ENCODE measurements at places on chromosomes 5 and 9.
A peak's percentile ranks its signal among the peaks of the same experiment; 100 is the strongest.

DNA sequence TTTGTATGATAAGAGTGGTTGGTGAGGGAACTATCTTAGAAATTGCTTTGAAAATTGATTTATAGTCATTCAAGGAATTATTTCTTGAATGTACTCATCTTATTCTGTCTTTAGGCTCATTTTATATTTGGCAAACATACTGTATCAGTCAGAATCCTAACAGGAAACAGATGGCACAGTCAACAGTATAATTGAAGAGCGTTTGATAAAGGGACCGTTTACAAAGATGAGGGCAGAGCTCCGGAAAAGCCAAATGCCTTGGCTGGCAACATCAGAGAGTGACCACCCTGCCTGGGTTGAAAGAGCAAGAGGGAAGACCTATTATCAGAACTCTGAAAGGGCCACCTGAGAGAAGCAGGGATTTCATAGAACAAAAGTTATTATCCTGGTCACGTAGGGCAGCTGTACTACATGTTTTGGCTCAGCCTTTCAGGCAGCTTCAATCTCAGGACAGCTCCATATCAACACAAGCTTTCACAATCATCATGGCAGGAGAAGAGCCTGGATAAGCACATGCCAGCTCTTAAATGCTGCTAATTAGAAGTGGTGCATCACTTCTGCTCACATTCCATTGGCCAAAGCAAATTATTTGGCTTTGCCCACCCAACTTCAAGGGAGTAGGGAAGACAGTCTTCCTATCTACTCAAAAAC lies 47.2 kb upstream of the ARL15 start:
- DNase-seq = no peak

- no peak for DNase-seq
These were observed 55.7 kb downstream of the ZNF618 start for GRCh38 chr9:113931777-113932176.

DNA sequence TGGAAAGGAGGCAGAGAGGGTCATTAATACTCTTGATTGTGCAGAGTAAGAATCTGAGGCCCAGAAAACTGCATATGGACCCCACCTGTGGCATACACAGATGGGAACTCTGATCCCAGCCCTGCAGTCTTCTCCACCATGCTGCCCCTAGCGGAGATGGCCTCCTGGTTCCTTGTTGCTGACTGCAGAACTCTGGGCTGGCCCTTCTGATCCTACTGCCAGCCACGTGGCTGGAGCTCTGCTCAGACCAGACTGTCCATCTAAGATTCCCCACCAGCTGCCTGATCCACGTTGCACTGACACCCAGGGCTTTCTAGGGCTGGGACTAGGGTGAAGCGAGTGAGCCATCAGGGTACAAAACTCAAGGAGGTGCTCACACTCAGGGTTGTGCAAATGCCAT lies 245.7 kb upstream of the NR4A3 start:
- DNase-seq = no peak

- DNase-seq = peak; percentile 63
These were observed at the start of gene NSG2 for GRCh38 chr5:174045470-174046025. TSS of gene NSG2 (plus strand) at chr5:174045706. CDS start at chr5:174046756, 1,050 bp downstream.

GRCh38 chr5:123472150-123472924 lies 39.6 kb upstream of the CSNK1G3 start:
- no peak for DNase-seq

DNA sequence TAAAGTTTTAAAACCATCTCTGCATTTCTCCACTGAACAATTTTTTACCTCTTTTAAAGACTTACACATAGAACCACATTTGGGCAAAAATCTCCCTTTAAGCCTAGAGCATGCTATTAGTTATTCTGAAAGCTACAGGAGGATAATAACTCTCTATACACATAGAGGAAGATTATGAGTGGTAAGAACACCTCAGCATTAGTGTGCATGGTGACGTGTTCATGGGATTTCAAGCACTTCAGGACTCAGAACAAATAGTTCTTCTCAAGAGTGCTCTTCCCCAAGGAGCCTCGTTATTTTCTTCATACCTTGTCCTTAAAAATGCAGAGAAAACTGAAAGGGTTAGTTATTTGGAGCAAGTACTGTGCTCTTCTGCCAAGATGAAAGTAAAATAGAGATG lies 256.9 kb upstream of the TUSC1 start:
- DNase-seq = no peak

- no peak for DNase-seq
These were observed 258.1 kb upstream of the NFIL3 start for GRCh38 chr9:91681461-91682305.

- DNase-seq = no peak
These were observed 971.3 kb upstream of the CDH18 start for GRCh38 chr5:20959347-20959746.

DNA sequence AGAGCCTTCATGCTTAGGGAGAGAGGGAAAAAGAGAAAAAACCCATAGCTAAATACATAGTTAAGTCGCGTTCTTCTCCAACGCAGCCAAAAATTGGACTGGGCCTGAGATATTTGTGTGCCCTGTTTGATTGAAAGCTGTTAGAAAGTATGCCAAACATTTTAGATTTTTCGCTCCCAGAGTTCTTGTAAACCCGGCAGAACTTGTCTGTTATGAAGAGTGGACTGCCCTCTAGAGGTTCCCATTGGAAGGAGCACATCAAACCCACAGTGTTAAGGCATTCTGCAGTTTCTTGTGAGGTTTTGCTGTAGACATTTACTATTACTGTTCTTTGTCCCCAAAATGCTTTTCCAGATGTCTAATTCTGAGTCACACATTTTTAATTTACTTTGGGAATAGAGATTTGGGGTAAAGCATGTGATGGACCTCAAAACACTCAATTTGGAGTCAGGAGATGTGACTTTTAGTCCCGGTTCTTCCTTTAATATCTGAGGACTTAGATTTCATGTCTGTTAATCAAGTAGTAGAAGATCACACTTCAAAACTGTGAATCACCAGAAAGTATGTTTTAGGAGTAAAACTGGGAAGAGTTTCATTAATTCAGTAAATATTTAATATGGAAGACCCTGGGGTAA lies 96.6 kb downstream of the PCSK1 start:
- peak; percentile 64 for DNase-seq

DNA sequence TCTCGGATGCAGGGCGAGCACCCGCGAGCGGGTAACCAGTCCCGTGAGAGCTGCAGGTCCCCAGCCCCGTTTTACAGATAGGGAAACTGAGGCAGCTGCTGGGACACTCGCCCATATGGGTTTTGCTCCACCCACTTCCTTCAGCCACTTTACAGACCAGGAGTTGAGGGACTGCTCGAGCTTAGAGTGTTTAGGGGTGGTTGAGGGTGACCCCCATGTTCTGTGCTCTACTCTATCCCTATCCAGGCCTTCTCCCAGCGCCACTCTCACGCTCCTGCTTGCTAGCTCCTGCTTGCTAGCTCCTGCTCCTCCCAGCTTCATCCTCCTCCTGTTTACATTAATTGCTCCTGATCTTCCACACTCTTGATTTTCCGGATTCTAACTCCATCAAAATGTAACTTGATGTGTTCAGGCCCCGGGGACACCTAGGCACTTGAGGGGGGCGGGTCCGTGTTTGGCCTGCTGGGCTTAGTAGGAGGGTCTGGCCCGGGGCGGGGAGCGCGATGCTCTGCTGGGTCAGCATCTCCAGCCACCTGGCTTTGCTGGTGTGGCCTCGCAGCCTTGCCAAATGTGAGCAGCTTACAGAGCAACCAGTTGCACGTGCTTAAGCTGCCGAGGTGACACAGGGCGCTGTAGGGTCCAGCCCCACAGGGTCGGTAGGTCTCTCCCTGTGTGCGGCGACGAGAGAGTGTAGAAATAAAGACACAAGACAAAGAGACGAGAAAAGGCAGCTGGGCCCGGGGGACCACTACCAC lies 1.5 kb upstream of the PTGES2 start:
- DNase-seq = no peak

- DNase-seq = no peak
These were observed 199.0 kb downstream of the DTWD2 start for GRCh38 chr5:118789366-118789765.

GRCh38 chr9:109276469-109277440 lies 44.1 kb downstream of the EPB41L4B start:
- no peak for DNase-seq

GRCh38 chr5:1103093-1103492 lies 8.8 kb downstream of the SLC12A7 start:
- no peak for DNase-seq

DNA sequence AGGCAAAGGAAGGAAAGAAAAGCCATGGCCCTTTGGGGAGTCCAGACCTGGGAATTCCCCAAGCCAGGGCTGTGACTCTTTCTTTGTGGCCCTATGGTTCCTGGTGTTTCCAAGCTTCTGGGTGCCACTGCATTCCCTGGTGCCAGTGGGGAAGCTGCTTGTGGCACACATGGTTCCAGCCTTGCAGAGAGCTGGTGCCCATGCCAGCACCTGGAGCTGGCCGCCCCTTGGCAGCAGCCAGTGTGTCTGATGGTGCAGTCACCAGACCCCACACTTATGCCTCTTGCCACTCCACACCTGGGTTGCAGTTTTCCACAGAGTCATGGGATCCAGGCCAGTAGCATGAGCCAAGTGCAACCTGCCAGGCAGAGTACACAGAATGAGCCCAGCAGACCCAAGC lies 1495.3 kb upstream of the NUDT12 start:
- no peak for DNase-seq

GRCh38 chr5:60856066-60856465 lies 12.0 kb upstream of the ELOVL7 start:
- DNase-seq = no peak

DNA sequence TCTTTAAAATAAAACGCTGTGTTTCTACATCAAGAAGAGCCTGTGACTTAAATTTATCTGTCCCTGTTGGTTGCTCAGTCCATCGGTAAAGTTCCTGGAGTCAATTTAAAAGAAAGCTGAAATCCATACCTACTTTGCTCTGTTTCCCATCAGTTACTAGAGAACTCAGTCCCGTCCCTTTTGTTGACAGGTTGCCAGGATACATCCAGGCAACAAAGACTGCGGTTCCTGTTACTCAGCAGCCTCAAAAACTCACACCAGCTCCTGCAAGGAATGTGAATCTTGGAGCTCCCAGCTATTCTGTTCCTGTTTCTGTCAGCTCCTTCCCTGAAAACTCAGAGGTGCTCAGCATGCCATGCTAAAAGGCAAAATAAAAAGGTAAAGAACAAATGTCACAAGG lies at the start of gene ZNF474:
ZNF474 (plus strand) TSS at position 241 of the 400 bp plus-strand sequence. CDS start 22,445 bp downstream, outside the sequence.
- peak; percentile 75 for DNase-seq

DNA sequence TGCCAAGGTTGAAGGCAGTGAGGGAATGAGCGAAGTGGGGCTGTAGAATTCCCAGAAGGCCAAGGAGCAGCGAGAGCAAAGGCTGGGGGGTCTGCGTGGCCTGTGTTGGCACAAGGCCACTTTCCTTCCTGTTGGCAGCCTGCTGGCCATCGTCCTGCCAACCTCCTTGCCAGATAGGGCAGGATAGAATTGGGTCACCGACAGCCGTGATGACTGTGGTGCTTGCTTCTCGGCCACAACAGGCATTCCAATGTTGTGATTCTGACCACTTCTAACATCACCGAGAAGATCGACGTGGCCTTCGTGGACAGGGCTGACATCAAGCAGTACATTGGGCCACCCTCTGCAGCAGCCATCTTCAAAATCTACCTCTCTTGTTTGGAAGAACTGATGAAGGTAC lies 18.9 kb downstream of the TRIP13 start:
- no peak for DNase-seq

DNA sequence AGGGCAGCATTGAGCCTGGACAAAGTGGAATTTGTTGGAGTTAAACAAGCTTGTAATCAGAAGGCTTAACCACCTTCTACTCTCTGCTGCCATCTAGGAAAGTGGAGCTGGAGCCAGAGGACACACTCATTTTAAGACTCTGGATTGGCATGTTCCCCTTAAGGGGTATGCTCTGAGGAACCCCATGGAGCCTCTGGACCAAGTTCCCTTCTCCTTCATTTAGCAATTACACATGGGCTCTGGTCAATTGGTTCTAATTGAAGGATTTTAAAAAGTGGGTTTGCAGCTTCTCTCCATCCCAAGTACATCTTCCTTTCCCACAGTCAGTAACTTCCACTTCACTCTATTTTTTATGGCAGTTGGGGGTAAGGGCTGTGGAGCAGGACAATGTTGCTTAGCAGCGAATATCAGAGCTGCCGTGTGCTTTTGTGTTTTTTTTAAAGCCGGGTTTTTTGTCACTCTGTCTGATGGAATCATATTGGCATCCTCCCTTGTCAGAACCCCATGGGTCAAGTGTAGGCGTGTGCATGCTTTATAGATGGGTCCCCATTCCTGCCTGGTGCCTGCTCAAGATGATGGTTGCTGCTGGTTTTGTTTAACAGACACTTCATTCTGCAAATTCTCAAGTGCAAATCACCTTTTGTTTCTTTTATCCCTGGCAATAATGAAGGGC lies 330.7 kb upstream of the ADAMTSL1 start:
- no peak for DNase-seq

GRCh38 chr9:84296146-84296843 lies 44.3 kb downstream of the SLC28A3 start:
- no peak for DNase-seq

Data from pulmonary artery endothelial cell (primary cell).